ENCODE measurements at places on chromosomes 11 and 22.

- no peak for DNase-seq
Measured at GRCh38 chr22:19632668-19633148, 81.6 kb upstream of the SEPTIN5 start.

DNA sequence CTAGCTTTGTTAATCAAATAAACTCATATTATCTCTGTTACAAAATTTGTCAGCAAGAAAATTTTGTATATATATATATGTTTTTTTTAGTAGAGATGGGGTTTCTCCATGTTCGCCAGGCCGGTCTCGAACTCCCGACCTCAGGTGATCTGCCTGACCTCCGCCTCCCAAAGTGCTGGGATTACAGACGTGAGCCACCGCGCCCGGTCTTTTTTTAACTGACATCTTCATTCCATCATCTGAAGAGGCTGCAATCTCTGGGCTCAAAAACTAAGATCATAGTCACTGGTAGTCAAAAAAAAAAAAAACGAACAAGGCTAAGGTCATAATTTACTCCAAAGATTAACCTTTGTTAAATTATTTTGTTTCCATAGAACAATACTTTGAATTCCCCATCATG is 5.3 kb upstream of the KLHDC7B start:
- no peak for DNase-seq

DNA sequence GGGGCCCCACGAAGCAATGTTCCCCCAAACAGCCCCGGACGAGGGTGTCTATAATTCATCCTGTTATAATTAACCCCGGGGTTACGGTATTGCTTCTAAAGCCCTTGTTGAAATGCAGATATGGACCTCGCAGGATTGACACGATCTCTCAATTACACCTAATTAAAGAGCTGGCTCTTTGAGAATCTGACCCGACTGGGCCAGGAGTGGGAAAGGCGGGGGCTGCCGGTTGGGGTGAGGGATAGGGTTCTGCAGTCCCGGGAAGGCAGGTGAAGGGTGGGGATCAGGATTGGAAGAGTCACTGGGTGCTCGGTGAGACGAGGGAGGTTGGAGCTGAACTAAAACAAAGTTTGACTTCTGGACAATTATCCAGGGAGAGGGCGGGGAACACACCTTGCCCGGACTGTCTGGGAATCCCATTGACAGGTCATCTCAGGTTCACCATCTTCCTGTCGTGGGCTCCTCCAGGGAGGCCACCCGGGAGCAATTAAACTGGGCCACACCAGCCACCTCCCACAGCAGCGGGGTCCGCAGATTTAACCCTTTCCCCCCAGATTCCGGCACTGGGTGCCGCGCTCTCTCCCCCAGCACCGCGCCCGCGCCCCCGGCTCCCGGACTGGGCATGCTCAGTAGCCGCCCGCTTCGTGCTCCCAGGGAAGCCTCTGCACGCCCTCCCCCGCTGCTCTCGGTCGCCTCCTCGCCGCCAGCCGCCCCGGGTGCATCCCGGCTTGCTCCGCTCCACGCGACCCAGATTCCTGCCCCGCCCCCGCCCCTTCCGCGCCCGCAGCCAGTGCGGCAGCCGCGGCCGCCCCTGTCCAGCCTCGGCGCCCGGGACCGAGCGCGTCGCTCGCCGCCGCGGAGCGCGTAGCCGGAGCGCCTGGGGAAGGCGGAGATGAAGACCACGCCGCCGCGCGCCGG is at the start of gene ELMOD1:
TSS of gene ELMOD1 (plus strand) at position 688 of the 918 bp plus-strand sequence. CDS start 27,043 bp downstream, outside the sequence.
- peak; percentile 50 for DNase-seq

- DNase-seq = no peak
Measured at GRCh38 chr11:28584992-28585391, 476.8 kb downstream of the METTL15 start.

- DNase-seq = no peak
Measured at GRCh38 chr11:2475136-2475918, 30.5 kb downstream of the KCNQ1 start.

GRCh38 chr11:126113515-126113957 is 50.9 kb upstream of the CDON start:
- DNase-seq = peak; percentile 93

GRCh38 chr11:3171931-3172560 is 6.9 kb upstream of the OSBPL5 start:
- no peak for DNase-seq

GRCh38 chr22:27101288-27101687 is 443.9 kb downstream of the MIAT start:
- DNase-seq = no peak

DNA sequence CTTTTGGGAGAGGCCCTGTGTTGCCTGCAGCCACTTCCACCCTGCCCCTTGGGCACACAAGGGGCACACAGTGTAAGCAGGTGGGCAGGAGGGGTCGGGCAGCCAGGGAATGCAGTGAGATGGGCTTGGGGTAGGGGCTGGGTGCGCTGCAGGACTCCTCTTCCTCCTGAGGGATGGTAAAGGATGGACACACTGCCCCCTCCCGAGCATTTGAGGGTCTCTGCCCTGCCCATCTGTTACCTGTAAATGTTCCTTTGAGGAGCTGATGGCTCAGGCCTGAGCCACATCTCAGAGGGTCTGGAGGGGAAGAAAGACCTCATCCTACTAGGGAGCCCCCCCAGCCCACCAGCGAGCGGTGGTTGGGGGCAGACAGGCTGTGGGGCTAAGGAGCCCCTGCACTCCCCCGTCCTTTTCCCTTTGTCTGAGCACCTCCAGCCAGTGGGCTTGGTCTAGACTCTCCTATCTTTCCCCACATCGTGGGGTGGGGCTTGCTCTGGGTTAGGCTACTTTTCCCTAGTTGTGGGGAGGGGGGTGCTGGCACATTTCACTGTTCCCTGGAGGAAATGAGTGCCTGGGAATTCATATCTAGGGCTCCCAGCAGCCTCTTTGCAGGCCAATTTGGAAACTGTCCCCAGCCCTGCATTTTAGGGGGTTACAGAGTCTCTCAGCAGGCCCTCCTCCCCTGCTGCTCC is 1.7 kb upstream of the TSSC4 start:
- no peak for DNase-seq

DNA sequence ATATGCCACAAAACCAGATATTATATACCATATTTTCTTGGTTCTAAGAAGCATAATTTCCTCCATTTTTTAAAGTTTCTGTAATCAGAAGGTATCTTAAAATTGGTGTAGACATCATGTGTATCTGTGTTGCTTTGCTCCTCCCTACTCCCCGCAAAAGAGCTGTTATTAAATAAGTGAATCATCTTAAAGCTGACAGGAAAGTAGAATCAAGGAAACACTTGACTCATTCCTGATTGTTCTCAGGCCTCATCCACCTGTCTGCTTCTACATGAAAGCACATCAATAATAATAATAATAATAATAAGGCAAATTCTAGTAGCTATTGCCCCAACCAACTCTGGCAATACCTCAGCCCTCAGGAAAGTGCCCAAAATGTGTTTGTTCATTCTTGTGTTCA is 26.2 kb upstream of the GUCY1A2 start:
- DNase-seq = no peak

GRCh38 chr11:95576146-95576845 is 213.3 kb downstream of the FAM76B start:
- DNase-seq = no peak

DNA sequence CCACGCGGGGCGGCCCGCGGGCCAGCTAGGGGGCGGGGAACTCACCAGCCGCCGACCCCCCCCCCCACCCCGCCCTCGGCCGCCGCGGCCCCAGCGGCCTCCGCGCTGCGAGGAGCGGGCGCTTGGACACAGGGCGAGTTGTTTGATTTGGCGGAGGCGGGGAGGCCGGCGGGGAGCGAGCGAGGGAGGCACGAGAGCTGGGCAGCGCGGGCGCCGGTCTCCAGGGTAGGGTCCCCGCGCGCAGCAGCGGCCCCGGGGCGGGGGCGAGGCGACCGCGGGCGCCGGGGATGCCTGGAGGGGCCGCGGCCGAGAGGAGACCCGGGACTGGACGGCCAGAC is 64.4 kb downstream of the NAV2 start:
- no peak for DNase-seq

DNA sequence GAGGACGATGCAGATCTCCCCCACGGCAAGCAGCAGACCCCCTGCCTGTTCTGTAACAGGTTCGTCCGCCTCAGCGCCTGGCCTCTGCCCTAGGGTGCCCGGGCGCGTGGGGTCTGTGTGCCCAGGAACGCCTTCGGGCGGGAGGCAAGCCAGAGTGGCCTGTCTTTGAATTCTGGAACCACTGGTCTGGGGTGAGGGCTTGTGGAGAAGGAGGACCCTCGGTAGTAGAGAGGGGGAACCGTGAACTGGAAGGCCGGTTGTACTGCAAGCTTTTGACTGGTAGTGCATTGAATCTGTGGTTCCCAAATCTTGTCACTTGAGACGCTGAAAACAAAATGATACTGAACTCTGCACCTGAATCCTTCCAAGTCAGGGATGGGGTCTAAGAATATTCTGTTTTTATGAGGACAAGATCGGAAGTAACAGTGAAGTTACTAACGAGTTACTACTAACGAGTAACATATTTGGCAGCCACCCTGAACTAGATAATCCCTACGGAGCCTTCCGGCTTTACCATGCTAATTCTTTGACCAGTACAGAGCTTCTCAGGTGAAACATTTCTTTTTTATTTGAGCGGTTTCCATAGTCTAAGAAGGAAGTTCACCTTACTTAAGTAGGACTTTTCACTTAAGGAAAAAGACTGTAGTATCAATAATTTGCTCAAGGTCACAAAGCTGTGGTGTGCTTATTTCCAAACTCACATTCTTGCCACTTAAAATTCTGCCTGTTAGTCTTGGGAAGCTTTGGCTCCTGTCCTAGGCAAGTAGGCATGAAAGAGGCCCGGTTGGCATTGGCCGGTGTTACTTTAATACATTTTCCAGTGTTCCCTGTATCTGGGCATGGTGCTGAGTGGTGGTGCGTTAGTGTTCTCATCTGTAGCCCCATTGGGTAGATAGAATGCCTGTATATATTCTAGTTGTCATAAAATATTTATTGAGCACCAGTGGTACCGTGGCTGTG is 860 bp downstream of the PRMT3 start:
- no peak for DNase-seq

GRCh38 chr11:61332797-61333549 is at the start of the genes DDB1 and TKFC:
Gene DDB1, minus strand, starts transcription at chr11:61333105. Its CDS starts 137 bp downstream, at chr11:61332968.
Gene TKFC, plus strand, starts transcription at chr11:61333228. Its CDS starts 1,501 bp downstream, at chr11:61334729.
- DNase-seq = peak; percentile 96

All from heart left ventricle (tissue), 16 donors.